ENCODE measurements at places on chromosomes 6 and 20.

GRCh38 chr6:144232176-144232831, 52.8 kb upstream of the UTRN start:
- DNase-seq: no peak

GRCh38 chr6:36633915-36634314, 39.8 kb downstream of the SRSF3 start:
- no peak for DNase-seq

GRCh38 chr20:63366390-63367365, 5.5 kb upstream of the CHRNA4 start:
- DNase-seq: no peak

DNA sequence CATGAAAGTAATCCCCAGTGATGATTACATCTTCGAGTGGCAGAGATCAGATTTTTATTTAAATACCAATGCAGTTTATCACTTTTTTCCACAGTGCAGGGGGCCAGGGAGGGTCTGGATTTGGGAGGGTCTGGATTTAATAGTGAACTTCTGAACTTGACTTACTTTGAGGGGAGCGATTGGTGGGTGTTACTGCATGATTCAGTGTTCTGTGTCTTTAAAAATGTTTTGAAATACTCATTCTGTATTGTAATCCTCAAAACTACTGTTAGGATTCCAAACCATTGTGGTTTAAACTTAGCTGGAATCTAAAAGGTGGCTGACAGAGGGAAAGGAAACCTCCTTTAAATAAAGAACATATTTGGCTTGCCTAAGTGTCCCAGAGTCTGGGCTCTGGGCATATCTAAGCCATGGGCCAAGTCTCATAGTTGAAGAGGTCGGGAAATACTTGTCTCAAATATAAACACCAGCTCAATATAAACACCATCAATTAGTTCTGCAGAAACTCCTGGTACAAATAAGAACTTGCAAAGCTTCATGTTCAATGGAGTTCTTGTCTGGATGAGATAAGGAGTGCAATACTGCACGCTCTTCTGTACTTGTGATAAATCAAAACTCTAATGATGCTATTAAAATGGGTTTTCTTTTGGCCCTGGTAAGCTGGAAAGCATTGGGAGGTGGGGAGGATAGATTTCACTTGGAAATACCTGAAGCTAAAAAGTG, 14.4 kb downstream of the JARID2 start:
- DNase-seq: no peak

- no peak for DNase-seq
These were observed 651.0 kb downstream of the CD109 start for GRCh38 chr6:74346936-74347535.

DNA sequence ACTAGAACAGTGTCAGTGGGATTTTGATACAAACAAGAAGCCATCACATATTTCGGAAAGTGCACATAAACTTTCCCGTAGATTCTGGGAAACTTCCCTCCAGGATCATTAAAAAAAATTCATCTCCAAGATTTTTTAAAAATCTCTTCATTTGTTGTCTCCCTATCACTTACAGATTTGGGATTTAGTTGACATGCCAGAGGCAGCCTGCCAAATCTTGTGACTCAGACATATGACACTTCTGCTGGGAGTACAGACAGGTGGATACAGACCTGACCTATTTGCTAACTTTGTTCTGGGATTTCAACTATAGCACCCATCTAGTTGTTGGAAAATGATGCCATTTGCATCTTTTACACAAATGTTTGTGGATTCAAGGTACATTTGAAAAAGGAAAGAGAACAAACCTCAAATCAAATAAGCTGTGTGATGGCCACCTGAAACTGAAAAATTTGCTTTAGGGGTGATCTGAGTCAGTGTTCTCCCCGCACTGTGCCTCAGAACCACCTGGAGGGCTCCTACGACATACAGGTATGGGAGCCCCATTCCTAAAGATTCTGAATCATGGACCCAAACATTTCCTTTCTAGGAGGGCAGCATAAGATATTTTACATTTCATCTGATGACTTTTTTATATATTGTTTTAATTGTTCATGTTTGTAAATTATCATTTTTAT, 21.9 kb upstream of the CD2AP start:
- DNase-seq: peak; percentile 16

DNA sequence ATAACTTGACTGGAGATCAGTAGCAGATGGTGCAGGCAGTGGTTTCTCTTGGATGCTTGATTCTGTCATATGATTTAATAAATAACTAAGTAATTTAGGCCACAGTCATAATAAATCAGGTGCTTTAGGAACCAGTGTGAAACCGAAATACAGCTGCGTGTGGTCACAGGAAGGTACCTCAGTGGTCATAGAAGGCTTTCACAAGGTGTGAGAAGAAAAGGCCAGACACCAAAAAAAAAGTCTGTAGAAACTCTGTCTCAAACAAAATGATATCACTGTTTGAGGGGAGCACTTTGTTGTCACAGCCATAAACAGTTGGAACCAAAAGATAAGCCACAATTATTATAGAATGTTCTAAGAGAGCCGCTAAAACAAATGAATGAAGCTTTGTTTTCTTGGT, 56.5 kb downstream of the ARMC2 start:
- DNase-seq: no peak

- no peak for DNase-seq
These were observed 158.3 kb downstream of the TMEM242 start for GRCh38 chr6:157164972-157165371.

GRCh38 chr20:61531553-61532345, 279.7 kb downstream of the CDH4 start:
- DNase-seq: no peak

DNA sequence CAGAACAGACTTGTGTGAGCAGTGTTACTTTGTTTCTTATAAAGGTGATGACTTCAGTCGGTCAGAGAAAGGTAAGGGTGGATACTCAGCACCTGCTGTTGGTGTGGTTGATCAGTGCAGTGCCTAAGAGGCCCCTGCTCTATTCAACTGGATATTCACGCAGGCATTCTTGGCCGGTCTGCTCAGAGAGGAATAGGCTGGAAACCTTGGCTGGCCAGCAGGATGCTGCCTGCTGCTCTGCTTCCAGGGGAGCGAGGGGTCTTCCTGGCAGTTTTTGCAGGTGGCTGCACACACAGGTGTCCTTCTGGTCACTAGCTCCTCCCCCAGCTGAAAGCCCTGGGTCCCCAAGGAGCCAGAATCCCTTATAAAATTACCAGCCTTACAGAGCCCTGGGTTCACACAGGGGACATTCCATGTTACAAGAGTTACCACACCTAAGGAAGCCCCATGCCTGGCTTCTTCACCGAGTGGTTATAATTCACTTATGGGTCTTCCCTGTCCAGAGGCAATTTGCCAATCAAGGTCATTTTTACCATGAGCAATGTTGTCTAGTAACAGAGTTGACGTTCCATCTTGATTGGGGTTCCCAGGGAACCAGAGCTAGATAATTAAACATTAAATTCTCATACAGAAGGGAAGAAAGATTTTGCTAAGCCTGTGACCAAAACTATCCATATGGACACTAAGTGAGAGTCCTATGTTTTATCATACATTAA, 16.4 kb downstream of the SYNJ2 start:
- DNase-seq: no peak

DNA sequence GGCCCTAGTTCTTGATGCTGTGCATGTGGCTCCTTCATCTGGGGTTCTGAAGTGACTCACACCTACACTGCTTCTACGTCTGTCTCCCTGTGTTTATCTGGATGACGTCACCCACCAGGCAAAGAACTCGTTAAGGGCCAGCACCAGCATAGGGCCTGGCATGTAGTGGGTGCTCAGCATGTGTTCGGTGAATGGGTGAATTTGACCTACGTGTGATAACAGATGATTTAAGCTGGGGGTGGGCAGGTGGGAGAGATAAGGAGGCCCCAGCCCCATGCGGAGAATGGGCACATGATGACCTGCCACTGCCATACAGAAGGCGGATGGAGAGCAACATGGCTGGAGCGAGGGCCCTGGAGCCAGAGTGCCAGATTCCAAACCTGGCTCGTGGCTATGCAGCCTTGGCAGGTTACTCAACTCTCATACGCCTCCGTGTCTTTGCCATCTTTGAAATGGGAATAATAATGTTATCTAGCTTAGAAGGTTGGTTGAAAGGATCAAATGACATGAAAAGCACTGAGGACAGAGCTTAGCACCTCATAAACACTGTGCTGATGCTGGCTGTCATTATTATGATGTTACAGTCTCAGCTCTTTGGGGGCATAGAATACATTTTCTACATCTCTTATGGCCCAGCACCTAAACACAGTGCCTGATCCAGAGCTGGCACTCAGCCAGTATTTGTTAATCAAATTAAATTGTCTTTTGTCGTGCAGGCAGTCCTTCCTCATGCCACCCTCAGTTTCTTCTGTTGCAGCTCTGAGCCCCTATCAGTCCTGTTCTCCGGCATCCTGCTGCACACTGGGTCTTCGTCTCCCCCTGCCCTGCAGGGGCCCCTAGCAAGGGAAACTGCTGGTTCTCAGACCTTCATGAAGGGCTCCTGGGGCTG, 39.6 kb downstream of the VEGFA start:
- no peak for DNase-seq

- no peak for DNase-seq
These were observed 55.3 kb upstream of the BTN3A2 start for GRCh38 chr6:26309731-26310142.

GRCh38 chr6:143647732-143648131, 30.0 kb upstream of the PHACTR2 start:
- no peak for DNase-seq
